Natural killer cell (primary cell): ENCODE measurements at places on chromosomes 7 and 10.

- DNase-seq, result no peak
These were observed 93.8 kb downstream of the MARCHF5 start for GRCh38 chr10:92384741-92385140.

DNA sequence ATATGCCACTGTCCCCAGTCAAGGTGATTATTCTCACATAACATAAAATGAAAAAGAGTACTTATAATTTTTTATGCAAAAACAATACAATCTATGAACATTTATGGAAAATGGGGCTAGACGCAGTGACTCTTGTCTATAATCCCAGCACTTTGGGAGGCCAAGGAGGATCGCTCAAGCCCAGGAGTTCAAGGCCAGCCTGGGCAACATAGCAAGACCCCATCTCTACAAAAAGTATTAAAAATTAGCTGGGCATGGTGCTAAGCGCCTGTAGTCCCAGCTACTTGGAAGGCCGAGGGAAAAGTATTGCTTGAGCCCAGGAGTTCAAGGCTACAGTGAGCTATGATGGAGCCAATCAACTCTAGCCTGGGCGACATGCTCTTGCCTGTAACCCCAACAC lies 14.5 kb upstream of the ANAPC16 start:
- no peak for DNase-seq

DNA sequence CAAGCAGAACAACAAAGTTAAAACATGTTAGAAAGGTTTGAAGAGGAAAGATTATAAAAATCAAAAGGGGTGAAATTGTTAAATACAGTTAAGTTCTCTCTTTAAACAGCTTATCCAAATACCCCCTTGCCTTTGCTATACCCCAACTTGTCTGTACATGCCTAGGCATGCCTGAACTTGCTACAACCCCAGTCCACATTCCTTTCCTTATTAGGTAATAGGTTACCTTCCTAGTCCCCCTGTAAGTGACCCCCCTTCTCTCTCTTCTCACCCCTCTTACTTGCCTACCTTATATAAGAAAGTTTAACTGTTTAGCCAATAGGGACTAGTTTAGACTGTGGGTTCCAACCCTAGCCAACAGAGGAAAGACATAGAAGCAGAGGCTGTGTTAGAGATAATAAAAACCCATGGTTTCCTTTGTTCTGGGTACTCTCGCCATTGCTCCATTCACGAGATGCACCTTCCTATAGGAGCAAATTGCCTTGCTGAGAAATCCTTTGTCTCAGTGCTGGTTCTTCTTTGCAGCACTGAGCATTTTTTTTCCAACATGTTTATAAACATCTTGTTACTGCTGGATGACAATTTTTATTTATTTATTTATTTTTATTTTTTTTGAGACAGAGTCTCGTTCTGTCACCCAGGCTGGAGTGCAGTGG lies 282.2 kb upstream of the GALNT17 start:
- no peak for DNase-seq

GRCh38 chr10:95401704-95402469 lies 111.1 kb upstream of the PDLIM1 start:
- no peak for DNase-seq

DNA sequence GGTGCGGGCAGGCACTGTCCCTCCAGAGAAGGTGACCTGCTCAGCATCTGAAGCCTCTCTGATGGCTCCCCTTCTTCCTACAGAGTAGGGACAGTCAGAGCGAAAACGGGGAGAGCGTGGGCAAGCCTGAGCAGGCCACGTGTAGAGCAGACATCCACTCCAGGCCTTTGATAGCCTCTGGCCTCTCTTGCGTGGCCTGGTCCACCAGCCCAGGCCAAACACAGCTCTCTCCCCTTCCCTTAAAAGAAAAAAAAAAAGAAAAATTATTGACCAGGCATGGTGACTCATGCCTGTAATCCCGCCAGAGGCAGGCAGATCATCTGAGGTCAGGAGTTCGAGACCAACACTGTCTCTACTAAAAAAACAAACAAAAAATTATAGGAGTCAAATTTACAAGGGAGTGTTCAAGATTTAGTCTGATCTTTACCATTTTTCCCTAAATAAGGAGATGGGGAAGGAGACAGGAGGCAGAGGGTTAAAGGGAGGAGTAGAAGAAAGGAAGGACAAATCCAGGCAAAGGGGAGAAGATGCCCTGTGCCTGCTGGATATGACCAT lies 84.8 kb downstream of the PLXNA4 start:
- DNase-seq, result no peak

DNA sequence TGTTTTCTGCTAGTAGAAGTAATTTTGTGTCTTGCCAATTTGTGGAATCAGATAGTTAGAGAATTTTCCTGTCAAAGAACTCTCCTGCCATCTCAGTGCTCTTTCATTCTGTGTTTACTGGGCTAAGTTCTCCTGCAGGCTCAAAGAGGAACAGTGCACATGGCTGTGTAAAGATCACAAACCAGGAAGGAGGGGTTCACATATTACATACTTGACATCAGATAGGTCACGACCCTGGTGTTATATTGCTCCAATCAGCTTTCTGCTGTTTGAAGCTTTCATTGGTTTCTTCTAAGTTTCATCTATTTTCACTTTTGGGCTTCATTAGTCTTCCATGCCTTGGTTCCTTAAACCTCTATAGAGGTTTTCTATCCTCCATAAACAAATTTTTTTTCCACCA lies 13.5 kb upstream of the ELMO1 start:
- no peak for DNase-seq

DNA sequence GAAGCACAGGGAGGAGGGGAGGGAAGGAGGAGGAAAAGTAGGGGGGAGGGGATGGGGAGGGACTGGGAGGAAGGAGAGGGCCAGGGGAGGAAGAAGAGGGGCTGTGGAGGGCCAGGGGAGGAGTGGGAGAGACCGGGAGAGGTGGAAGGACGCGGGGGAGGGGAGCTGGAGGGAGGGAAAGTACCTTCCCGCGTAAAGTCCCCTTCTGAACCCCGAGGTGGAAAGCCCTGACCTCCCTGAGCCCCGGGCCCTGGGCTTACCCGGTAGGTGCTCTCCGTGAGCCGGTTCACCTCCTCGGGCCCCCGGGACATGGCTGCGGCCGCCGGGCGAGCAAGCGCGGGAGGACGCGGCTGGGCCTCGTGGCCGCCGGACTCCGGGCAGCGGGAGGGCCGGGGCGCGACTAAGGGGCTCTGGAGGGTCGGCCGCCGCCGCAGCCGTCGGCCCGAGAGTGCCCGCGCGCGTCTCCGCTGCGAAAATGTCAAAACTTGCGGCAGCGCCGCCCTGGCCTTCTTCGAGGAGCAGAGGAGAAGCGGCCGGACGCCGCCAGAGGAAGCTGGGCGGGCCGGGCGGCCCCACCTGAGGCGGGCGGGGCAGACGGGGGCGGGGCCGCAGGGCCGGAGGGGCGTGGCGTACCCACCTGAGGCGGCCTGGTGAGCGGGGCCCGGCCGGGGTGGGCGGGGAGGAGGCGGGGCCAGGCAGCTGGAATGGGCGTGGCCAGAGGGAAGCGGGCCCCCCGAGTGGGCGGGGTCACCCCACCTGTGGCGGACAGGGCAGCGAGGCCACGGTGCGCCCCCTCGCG lies at the start of gene BAIAP2L1:
BAIAP2L1 (minus strand) TSS at position 549 of the 799 bp plus-strand sequence; CDS start at position 311, 238 bp downstream.
- DNase-seq, result peak; percentile 84

DNA sequence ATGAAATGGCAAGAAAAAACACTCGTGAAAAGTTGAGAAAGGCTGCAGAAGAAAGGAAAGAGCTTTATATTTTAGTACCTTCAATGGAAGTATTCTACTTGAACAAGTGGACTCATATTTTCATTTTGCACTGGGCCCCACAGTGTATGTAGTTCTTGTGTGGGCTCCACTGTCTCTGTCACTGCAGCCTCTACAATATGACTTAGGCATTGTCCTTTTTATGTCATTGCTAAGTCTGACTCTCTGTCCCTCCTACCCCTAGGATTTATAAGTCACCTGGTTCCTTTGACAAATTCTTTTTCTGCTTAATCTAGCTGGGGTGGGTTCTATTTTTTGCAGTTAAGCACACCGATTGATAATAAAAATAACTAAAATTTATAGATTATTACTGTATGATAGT lies 27.7 kb upstream of the SOSTDC1 start:
- DNase-seq, result no peak

DNA sequence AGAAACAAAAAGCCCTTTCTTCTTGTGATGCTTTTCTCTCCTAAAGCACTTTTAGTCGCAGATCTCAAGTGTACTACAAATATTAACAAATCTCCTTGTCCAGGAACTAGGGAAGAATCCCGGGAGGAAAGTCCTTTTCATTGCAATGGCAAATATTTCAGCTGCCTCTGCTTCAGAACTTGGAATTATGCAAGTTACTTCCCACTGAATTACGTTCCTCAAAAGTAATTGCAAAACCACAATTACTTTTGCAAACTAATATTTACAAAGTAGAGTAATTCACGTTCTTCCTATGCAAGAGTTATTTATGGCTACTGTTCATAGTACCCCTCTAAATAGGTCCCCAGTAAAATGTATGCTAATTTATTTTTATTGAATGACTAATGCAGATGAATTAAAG lies 14.5 kb downstream of the PRKCQ start:
- DNase-seq, result no peak

DNA sequence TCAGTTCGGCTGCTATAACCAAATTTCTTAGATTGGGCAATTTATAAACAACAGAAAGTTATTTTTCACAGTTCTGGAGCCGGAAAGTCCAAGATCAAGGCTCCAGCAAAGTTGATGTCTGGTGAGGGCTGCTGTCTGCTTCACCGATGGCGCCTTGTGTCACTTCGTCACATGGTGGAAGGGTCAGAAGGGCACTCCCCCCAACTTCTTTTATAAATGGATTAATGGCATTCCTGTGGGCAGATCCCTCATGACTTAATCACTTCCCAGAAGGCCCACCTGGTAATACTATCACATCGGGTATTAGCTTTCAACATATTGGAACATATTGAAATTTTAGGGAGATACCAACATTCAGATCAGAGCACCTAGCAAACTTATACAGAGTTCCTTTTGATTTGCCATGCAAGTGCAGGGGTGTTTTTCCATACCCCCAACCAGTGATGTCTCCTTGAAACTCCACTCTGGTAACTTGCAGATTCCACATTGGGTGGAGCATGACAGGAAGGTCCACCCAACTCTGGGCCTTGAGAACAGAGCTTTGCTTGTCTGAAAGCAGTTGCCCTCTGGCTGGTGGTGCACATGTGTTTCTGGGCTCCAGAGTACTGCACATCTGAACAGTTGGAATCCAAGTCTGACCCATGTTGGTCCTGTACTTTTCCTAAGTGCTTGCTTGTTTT lies 85.1 kb upstream of the KMT2E start:
- DNase-seq, result no peak

GRCh38 chr10:42743697-42744096 lies 38.9 kb upstream of the BMS1 start:
- DNase-seq, result no peak

- DNase-seq, result no peak
These were observed 81.3 kb upstream of the KLF6 start for GRCh38 chr10:3866332-3866731.

DNA sequence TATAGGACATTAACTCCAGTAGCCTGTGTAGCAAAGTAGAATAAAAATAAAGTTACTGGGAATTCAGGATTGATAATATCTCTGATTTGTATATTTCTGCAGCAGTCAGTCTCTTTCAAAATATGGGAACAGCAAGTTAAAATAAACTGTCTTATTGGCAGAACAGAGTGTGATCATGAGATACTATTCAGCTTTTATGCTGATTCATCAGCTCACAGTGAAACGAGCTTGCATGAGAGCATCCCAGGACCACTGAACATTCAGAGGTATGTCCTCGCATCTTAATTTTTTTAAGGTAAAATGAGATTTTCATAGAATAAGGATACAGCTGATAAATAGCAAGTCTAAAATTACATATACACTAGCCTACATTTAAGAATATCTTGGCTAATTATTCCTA lies 282.5 kb upstream of the MYO3A start:
- DNase-seq, result no peak

DNA sequence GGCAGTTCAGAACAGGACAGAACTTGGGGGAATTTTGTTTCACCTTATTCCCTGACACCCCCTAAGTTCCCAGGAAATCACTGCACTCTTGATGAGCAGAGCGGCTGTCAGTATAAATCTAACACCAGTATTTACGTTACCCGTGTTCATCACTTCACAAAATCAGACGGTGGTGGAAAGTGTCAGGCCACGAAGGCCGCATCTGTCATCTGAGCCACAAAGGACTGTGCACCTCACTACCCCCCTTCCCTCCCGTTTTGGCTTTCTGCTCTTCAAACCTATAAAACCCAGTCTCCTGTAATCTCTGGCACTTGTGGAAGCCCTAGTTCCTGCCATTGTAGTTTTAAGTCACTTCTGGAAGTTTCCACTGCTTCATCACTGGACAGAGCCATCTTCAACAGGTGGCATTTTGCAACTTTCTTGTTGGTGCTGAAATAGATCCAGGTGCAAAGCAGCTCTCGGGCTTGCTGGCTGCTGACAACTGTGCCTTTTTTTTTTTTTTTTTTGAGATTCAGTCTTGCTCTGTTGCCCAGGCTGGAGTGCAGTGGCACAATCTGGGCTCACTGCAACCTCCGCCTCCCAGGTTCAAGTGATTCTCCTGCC lies 9.5 kb downstream of the ZFAND2A start:
- DNase-seq, result no peak

- no peak for DNase-seq
These were observed 171.2 kb downstream of the SUGCT start for GRCh38 chr7:40306025-40306424.

GRCh38 chr7:155093596-155093995 lies 23.5 kb downstream of the HTR5A start:
- no peak for DNase-seq

DNA sequence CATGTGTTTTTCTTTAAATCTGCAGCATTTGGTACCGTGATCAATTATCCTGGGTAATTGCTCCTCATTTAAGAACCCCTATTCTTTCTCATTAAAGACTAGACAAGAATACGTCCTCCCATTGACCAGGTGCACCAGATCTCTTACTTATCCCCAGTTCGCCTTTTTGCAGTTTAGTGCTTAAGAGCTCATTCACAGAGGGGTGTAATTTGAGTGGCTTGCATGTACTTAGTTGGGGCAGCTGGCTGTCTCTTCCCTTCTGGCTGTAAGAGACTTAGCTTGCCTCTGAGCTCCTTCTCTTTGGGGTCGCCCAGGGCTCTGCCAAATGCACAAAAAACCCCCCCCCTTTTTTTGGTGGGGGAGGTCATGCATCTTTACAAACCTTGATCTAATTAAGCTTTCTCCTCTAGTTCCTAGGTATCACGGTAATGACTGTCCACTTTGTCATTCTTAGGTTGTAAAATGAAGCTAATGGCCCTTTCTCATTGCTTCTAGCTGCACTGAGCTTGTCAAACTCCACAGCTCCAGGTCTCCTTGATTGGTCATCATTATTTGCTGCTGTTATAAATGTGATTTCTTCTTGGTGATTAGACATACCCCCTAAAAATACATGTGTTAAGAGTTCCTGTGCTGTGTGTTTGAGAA lies 26.3 kb downstream of the GAD2 start:
- DNase-seq, result no peak

DNA sequence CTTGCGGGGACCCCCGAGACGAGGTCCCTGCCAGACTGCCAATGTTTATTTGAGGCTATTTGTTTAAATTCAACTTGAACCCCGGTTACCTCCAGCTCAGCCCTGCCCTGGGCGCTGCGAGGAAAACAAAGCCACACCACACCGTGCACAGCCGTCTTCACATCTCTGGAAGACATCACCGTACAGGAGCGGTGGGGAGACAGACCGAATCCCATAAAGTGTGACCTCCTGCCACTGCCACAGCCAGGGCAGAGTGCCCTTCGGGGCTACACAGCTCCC lies 40.0 kb downstream of the PRKAG2 start:
- DNase-seq, result no peak
